ENCODE measurements at places on chromosomes 5 and 9.

- no peak for DNase-seq
These were observed 10.8 kb downstream of the GADD45G start for GRCh38 chr9:89615661-89616060.

GRCh38 chr5:93642526-93642925 is 59.5 kb downstream of the NR2F1 start:
- DNase-seq = no peak

GRCh38 chr5:1118231-1118698 is 6.4 kb upstream of the SLC12A7 start:
- DNase-seq = no peak

- DNase-seq = no peak
These were observed 7.2 kb downstream of the FOXD1 start for GRCh38 chr5:73441378-73441777.

DNA sequence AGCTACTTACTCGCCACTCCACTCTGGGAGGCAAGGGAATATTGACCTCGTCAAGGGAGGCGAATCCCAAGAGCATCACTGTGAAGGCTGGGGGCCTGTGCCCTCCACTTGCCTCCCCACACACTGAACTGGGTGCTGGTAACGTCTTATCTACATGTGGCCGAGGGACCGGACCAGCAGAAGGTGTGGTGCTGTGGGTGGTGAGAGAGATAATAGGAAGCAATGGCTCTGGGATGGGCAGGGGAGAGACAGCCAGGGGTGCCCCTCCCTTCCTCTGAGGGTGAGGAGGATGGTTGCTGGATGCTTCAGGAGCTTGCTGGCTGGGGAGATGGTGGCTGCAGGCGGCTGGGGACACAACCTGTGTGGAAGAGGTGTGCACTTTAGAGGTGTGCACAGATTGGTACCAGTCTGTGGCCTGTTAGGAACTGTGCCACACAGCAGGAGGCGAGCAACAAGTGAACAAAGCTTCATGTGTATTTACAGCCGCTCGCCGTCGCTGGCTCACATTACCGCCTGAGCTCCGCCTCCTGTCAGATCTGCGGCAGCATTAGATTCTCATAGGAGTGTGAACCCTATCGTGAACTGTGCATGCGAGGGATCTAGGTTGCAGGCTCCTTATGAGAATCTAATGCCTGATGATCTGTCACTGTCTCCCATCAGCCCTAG is 100.3 kb downstream of the ENTREP1 start:
- no peak for DNase-seq

GRCh38 chr5:36685631-36686288 is 79.4 kb downstream of the SLC1A3 start:
- peak; percentile 21 for DNase-seq

DNA sequence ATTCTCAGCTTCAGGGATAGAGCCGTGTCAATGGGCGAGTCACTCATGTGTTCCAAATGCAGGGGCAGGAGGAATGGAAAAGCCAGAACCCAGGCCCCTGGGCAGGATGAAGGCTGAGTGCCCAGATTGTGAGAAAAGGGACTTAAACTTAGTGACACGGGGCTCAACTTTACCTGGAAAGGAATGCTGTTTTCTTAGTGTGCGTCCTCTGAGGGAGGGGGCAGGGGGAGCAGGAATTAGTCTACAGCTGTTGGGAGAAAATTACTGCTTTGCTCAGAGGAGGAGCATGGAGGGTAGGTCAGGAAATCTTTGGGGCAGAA is 14.6 kb downstream of the HK3 start:
- no peak for DNase-seq

DNA sequence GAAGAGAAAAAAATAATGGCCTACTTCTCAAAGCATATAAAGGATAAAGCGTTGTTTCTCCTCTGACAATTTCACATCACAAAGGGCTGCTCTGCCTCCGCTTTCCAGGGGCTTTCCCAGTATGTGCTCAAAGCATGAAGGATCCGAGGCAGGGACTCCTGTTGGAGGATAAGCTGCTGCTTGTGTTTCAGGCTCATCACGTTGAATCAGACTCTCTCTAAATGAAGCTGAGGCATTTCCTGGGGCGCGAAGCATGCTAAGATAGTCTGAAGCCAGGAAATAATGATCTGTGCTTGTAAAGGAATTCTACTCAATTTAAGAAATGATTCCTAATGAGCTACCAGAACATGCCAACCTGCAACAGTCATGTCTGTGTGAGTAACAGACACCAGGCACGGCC is 97.5 kb downstream of the MARCHF11 start:
- no peak for DNase-seq

GRCh38 chr5:102811972-102812371 is 56.9 kb downstream of the PAM start:
- no peak for DNase-seq

DNA sequence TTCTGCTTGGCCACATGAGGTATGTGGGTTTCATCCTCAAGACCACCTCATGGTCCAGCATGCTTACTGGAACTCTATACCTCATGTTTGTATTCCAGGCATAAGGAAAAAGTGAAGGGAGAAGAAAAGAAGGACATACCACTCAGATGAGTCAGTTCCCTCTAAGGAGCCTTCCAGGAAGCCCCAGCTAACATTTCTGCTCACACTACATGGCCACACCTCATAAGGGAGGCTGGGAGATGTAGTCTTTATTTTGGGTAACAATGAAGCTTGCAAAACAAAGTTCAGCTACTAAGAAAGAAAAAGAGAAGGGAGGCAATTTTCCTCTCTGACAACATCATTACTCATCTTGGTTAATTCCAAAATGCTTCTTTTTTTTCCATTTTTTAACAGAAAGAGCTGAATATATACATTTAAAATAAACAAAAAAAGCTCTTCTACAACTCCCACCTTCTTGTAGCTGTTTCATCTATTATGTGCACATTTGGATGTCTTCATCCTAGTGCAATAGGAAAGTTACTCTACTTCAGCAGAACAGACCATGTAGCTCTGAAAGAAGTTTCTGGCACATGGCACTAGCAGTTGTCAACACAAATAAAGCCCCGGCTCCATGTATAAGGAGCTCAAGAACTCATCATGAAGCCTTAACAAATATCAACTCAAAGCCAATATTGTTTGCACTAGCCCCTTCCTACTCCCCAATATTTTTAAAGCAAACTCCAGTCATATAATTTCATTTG is 123.6 kb upstream of the CCDC112 start:
- no peak for DNase-seq

GRCh38 chr9:694403-695154 is 146.9 kb upstream of the DMRT1 start:
- no peak for DNase-seq

GRCh38 chr5:154850255-154851062 is at the start of gene FAXDC2:
FAXDC2 (minus strand) TSS chr5:154850603; CDS start chr5:154838178, 12,425 bp downstream.
- no peak for DNase-seq

- DNase-seq = no peak
These were observed 103.9 kb upstream of the SMIM23 start for GRCh38 chr5:171681677-171682076.

DNA sequence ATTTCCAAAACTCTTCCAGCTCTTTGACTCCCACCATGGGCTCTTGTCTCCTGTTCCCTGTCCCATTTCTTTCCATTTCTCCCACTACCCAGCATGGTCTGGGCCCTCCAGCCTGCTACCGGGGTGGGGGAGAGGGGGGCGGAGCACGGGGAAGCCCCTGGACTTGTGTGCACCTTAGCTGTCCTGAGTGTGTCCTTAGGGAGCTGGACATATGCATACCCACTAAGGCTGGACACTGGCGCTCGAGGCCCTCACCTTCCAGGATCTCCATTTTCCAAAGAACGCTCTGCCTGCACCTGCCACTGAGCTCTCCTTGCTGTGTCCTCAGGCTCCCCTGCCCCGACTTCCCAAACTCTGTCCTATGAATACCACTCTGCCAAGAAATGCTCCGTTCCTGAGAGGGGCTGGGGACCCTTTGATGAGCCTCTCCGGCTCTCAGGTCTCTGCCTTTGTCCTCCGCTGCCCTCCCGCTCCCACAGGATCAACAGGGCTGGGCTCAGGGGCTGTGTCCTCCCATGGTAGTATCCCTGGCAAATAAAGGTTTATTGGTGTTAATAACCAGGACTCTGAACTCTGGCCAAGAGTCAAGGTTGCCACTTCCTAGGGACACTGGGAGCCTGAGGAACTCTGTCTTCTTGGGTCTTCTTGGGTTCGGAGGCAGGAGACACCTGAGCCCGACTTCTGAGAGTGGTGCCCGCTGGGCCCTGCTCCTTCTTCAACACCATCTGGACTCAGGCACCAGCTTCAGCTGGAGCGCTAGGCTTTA is 831 bp upstream of the SHROOM1 start:
- DNase-seq = no peak

DNA sequence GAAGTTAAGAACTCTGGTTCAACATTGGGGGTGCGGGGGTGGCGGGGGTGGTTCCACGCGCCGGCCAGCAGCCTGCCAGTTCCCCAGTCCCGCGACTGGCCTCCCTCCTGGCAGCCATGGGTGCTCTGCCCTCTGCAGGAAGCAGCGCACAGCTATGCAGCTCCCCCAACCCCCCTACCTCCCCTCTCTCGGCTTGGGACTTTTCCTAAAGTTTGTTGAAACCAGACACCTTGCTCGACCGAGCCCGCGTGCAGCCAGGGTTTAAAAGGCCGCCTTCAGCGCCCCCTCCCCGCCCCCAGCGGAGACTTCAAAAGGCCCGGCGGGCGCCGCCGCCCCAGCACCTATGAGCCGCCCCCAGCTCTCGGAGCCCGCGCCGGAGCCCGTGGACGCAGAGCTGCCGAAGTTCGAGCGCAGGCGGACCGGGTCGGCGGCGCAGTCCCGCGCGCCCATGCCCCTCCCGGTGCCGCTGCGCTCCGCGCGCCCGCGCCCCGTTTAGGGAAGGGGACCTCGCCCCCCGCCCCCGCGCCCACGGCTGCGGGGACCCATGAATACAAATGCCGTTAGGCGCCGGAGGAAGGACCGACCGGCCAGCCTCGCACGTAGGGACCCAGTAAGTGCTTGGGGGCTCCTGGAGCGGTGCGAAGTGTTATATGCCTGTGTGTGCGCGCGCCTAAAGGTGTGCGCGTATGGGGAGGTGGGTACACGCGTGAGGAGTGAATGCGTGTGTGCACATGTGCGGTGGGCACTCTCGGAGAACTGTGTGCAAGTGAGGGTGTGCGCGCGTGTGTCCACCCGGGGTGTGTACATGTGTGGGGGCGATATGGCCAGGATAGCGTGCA is 1.4 kb upstream of the COL27A1 start:
- DNase-seq = no peak

DNA sequence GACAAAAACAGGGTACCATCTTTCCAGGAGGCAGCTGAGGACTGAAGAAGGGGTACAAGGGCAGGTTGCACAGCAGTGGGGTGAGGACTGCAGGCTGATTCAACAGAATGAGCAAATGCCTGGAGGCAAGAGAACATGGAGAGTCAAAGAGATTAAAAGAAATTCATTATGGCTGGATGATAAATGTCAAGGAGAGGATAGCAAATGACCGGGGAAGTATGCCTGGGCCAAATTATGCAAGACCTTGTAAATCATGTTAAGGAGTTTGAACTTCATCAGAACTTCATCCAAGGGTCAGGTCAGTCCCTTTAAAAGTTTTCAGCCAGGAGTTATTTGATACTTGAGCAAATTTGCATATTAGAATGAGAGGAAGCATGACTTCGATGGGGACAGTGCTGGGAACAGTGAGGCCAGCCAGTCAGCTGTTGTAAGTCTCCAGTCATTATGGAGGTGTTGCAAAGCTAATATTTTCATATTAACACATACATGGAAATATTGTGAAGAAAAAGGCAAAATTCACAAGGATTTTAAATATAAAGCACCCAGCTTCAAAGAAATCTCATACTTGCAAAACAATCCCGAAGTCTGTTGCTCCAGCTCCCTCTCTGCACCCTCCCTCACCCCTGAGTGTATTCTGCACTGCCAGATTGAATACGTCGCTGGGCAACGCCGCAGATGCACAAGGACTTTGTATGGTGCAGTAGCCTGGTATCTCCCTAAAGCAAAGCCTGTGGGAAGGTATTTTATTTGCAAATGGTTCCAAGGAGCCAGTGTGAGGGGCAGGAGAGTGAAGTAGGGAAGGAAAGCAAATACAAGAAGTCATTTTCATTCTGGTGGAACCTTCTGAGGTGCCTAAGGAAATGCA is 509.8 kb upstream of the TLE4 start:
- no peak for DNase-seq

GRCh38 chr9:15513335-15513734 is 2.6 kb upstream of the PSIP1 start:
- DNase-seq = no peak

GRCh38 chr5:177371120-177372033 is 12.9 kb upstream of the SLC34A1 start:
- no peak for DNase-seq

- no peak for DNase-seq
These were observed 367.7 kb downstream of the PRELID2 start for GRCh38 chr5:145467446-145467845.

GRCh38 chr9:92492781-92493401 is 10.6 kb upstream of the ASPN start:
- no peak for DNase-seq

GRCh38 chr9:72955126-72955455 is 2.2 kb upstream of the ALDH1A1 start:
- DNase-seq = no peak

GRCh38 chr5:130871346-130872086 is 293.5 kb downstream of the HINT1 start:
- DNase-seq = no peak

DNA sequence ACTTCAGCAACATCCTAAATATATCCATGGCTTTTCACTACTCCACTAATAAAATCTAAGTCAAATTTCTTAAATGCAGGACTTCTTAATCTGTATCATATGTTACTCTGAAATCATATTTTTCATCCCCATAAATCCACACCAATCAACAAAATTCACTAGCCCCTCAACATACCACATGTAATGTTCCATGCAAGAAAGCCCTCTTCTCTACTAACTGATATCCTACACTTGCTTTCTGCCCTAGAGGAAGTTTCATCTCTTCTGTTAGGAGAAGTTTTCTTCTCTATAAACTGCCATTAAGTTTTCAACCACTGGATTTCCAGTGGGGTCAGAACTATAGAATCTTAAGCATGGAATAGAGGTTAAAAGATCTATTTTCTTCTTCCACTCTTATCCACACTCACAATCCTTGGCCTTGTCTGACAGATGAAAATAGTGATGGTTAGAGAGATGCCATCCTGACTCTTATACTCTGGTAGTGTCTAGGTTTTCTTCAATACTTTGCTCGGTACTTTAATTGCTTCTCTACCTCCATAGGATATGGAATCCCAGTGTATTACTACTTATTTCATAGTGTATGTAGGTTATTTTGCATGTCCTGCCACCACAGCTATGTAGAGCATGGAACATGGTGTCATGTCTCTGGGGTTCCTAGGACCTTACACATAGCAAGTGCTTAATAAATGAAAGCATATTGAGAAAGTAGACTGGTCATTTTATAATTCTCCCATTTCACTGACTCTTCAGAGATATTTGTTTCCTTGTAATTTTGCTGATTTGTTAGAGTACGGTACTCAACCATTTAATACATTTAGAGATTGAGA is 48.4 kb downstream of the ALDH1A1 start:
- DNase-seq = no peak

GRCh38 chr9:27483576-27483975 is 40.5 kb upstream of the IFNK start:
- no peak for DNase-seq

All from CD4-positive, alpha-beta T cell treated with Interleukin-15 for 1 hour (primary cell).